ENCODE measurements at places on chromosomes 6 and 20.

GRCh38 chr6:167441715-167442206 is 116.9 kb downstream of the TTLL2 start:
- no peak for DNase-seq

GRCh38 chr20:22825076-22825475 is 210.0 kb upstream of the SSTR4 start:
- DNase-seq: no peak

DNA sequence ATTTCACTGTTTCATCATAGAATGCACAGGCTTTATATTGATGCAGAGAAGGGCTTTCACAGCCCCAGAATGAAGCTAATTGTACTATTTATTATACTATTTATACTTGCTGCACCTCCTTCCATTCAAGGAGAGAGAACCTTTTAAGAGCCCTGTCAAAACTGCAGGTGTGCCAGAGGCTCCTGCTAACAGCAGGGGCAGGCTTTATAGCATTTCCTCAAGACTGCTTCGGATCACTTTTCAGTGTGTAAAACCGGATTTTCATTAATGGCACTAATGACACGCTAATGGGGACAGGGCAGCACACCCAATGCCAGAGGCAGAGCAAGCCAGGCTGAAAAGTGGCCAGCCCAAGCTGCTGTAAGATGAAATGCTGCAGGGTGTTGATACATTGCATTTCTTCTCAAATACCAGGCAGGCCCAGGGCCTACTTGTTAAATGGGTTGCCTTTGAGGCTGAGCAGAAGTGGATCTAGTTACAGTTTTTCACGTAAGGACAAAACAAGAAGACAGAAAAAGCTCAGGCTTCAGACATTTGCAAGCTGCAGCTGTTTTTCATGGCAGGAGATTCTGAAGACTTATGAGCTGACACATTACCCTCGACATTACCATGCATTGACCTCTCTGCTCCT is 487.7 kb upstream of the BTBD3 start:
- DNase-seq: no peak

- no peak for DNase-seq
Observed at GRCh38 chr20:36792422-36792821, 18.9 kb upstream of the DSN1 start.

DNA sequence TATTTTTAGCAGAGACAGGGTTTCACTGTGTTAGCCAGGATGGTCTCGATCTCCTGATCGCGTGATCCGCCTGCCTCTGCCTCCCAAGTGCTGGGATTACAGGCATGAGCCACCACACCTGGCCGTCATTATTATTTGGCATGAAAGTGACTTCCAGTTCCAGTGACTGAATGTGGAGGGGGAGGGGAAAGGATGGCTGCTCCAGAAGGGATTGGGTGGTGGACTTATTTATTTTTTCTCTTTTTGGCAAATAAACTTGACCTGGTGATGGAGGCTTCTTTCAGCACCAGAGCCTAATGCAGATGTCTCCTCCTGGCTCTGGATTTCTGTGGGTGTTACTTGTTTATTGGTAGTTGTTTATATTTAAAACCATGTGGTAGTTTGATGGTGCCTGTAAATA is 16.9 kb upstream of the SLC22A23 start:
- no peak for DNase-seq

- DNase-seq: no peak
Observed at GRCh38 chr6:170018936-170019817, 267.8 kb downstream of the ERMARD start.

- no peak for DNase-seq
Observed at GRCh38 chr6:32772656-32773055, 9.3 kb upstream of the HLA-DQB2 start.

DNA sequence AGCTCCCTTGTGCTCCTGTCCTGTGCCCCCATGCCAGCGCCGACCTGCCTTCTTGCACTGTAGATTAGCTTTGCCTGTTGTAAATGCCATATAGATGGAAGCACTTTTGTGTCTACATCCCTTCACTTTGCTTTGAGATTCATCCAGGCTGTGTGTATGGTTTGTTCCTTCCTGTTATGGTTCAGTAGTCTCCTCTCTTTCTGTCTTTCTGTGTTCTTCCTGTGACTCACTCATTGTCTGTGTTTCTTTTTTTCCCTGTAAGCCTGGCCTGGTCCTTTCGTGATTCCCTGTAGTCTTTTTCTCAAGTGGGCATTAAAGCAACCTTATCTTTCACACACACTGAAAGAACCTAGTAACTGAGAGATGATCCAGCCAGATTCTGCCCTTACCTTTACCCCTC is 66.6 kb downstream of the JARID2 start:
- no peak for DNase-seq

GRCh38 chr6:3568396-3569082 is 111.7 kb upstream of the SLC22A23 start:
- no peak for DNase-seq

DNA sequence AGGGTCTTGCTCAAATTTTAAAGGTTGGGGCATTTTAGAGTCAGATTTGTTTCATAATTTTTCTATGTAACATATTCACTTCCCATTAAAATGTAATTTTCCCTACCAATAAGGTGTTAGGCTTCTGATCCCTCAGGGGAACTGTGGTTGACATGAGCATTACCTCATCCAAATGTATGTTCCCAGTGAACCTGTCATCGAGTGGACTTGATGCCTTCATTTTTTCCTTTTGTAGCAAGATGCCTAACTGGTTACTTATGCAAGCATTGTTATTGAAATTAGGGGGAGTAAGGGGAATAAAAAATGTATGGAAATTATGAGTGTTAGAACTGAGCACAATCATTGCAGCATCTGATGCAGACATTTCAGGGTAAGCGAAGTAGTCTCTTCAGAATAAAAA is 360.5 kb downstream of the BCKDHB start:
- no peak for DNase-seq

GRCh38 chr20:2902291-2902690 is 29.0 kb downstream of the PTPRA start:
- DNase-seq: no peak

GRCh38 chr20:59692139-59692538 is 87.8 kb downstream of the PHACTR3 start:
- DNase-seq: no peak

DNA sequence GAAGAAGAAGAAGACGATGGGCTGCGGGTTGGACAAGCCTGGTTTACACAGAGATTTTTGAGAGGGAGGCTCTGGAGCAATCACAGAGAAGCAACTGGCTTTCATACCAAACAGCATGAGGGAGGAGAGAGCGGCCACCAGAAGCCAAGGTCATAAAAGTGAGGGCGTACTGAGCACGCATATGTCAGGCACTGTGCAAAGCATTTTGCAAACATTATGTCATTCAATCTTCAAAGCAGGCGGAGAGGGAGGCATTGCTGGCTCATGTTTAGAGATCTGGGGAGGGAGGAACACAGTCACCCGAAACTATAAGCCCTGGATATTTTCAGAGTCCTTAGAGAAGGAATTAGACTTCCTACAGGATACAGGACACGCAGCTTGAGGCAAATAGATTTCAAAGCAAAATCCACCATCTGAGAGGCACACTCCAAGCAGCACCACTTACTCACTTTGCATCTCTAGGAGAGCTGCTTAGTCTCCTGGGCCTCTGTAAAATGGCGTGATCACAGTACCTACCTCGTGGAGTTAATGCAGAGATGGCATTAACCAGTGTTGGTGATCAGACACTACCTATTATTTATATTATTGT is 24.6 kb downstream of the RAMACL start:
- DNase-seq: no peak

- no peak for DNase-seq
Observed at GRCh38 chr20:47854687-47855212, 69.5 kb upstream of the SULF2 start.

DNA sequence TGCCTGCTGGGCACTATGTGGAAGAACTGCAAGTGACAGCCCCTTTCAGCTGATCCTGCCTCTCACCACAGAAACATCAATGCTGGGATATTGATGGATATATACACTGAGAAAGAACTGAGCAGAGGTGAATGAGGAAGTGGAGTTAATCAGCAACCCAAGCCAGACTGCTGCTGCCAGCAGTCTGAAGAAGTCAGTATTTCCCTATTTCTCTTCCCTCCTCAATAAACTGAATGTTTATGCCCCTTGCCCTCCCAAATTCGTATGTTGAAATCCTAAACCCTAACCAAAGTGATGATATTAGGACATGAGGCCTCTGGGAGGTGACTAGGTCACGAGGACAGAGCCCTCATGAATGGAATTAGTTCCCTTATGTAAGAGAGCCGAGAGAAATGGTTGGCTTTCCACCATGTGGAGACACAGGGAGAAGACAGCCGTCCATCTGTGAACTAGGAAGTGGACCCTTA is 76.3 kb downstream of the CDK19 start:
- DNase-seq: no peak

- no peak for DNase-seq
Observed at GRCh38 chr6:11397622-11398450, 139.7 kb upstream of the TMEM170B start.

- DNase-seq: no peak
Observed at GRCh38 chr6:884570-884969, 191.6 kb upstream of the EXOC2 start.

GRCh38 chr20:2866236-2866635 is 7.0 kb upstream of the PTPRA start:
- no peak for DNase-seq

DNA sequence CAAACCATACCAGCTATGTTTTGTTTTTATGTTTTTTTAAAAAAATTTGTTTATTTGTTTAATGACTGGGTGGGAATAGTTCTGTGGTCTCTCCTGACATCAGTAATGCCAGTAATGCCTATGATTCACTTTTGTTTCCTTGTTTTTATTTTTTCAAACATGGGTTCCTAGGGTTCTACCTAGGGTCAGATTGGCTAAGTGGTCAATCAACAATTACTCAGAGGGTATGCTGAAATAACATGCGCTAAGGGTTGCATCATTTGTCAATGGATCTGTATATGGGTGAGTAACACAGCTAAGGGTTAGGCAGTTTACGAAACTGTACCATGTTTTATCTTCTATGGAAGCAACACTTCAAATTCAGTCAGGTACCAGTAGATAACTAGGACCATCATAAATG is 583.8 kb upstream of the GJE1 start:
- no peak for DNase-seq

- DNase-seq: no peak
Observed at GRCh38 chr6:32108094-32108627, 977 bp downstream of the TNXB start.

- no peak for DNase-seq
Observed at GRCh38 chr20:46353500-46354206, 45.4 kb upstream of the CDH22 start.

DNA sequence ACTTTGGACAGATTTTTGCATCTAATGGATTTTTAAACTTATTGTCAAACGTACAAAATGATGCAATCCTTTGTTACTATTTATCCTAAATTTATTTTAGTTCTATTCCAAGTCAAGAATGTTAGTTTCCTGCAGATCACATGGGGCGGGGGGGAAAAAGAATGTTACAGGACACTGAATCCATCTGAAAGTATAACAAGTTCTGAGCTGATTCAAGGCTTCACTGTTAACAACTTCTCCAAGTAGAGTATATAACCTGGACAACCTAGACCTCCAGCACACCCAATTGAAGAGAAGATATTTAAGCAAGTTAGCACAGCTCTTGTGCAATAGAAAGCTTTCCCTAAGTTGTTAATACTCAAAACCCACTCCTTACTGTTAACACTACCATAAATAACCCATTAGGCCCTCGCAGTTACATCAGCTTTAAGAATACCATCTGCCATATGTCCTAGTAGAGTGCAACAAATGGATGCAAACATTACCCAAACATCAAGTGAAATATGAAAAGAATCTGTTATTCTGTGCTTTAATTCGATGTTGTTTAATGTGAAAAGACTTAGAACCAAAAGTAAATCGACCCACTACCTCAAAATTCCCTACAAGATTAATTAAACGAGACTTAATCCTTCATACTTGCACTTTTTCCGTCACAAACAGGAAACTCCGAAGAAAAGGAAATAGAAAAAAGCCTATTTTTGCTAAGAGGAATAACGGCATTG is 1.3 kb downstream of the SEC63 start:
- DNase-seq: no peak

GRCh38 chr20:54044156-54044555 is 26.2 kb downstream of the BCAS1 start:
- no peak for DNase-seq

GRCh38 chr20:36117638-36118037 is 36.9 kb upstream of the EPB41L1 start:
- no peak for DNase-seq

GRCh38 chr6:161367472-161367871 is 93.6 kb upstream of the AGPAT4 start:
- no peak for DNase-seq

DNA sequence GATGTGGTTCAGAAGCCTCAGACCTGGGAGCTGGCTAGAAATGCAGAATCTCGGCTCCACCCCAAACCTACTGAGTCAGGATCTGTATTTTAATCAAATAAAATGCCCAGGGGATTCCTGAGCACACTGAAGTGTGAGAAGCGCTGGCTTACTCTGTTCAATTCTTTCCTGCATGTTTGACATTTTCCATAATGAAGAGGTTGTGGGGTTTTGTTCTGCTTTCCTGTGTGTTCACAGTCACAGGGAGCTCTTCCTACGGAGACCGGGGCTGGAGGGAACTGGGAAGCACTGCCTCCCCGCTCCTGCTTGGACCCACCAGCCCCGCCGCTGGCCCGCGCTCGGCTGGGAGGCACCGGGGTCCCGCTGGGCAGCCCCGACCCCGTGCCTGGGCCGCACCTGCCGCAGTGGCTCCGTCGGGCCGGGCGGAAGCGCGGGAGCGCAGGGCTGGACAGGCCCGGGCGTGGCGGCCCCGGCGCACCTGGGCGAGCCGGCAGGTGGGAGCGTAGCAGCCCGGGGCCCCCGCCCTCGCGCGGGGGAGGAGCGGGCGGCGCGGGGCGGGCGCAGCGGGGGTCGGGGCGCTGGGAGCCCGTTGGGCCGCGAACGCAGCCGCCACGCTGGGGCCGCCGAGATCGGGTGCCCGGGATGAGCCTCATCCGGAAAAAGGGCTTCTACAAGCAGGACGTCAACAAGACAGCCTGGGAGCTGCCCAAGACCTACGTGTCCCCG is at the start of gene MAPK13:
Gene MAPK13 (plus strand): TSS at position 573 of the 726 bp plus-strand sequence. CDS start 70 bp downstream, at position 643.
- peak; percentile 59 for DNase-seq

DNA sequence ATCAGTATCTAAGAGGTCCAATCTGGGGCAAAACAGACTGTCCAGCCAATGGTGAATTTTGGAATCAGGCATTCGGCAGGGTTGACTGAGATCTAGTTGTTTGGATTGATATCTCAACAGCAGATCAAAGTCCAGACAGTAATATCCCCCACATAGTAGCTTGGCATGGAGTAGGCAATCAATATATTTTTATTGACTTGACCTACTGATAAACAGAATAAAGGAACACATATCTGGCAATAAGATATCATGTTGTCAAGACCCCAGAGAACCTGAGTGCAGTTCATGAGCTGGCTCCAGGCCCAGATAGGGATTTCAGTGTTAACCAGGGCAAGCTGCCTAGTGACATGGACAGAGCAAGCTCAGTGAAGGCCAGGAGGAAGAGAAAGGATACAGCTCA is 34.4 kb downstream of the TNFAIP3 start:
- DNase-seq: no peak
